ENCODE measurements at places on chromosomes 12 and 14.
A peak's percentile ranks its signal among the peaks of the same experiment; 100 is the strongest.

DNA sequence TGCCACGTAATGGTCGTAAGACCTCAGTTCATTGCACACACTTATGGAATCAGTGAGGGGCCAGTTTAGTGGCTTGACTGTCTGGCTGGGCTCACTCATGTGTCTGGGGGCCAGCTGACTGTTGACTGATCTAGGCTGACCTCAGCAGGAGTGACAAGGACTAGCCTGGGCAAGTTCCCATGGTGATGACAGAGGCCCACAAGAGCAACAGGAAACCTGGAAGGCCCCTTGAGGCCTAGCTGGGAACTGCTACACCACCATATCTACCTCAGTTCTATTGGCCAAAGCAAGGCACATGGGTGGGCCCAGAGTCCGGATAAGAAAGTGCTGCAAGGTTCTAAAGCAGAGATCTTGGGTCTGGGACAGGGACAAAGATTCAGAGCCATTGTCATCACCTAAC, 21.3 kb upstream of the RFLNA start:
- DNase-seq: no peak

DNA sequence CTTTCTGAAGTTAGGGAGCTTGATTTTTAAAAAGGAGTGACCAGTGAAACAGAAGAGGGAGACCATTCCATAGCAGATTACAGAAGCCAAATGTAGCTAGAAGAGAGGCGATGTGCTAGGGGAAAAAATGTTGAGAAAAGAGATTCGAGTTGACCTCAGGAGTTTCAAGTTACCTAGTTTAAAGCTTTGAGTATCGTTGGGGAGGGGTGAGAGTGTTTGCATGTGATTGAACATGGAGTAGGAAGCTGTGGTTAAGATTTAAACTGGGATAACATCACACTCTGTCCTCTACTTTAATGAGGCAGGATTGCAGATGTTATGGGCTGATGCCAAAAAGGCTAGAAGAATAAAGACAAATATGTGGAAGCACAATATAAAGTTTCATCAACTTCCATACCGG, 3.7 kb downstream of the LETMD1 start:
- DNase-seq: no peak

GRCh38 chr14:100538351-100539002, 48.7 kb downstream of the BEGAIN start:
- DNase-seq: no peak

GRCh38 chr12:70386771-70387170, 20.7 kb downstream of the KCNMB4 start:
- DNase-seq: no peak

- DNase-seq: no peak
Observed at GRCh38 chr12:13198241-13198640, 1.7 kb downstream of the EMP1 start.

GRCh38 chr12:20367583-20368113, 689 bp upstream of the PDE3A start:
- peak; percentile 17 for DNase-seq

DNA sequence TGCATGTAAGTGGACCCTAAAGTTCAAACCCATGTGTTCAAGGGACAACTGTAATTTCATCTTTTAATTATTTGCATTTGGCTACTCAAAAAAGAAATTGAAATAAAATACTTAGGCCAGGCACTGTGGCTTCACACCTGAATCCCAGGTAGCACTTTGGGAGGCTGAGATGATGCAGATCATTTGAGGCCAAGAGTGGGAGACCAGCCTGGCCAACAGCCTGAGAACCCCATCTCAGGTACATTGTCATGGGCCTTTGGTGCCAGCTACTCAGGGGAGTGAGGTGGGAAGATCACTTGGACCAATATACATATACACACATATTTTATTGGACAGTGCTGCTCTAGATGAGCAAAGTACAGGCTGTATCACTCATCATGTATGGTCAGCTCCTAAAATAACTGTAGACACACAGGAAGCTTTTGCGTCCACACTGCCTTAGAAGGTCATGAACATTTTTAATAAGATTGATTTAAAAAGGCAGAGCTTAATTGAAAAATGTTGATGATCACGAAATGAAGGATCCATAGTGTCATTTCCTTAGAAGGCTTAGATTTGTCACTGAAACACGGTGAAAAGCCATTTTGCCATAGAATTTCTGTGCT, 2.5 kb upstream of the ZCCHC8 start:
- DNase-seq: no peak

GRCh38 chr12:55996201-55996714, 818 bp upstream of the SUOX start:
- peak; percentile 71 for DNase-seq

- no peak for DNase-seq
Observed at GRCh38 chr14:53516261-53516774, 363.2 kb upstream of the DDHD1 start.

GRCh38 chr14:29717901-29718300, 209.7 kb downstream of the PRKD1 start:
- no peak for DNase-seq

GRCh38 chr14:28756269-28756883, 10.2 kb upstream of the FOXG1 start:
- no peak for DNase-seq

DNA sequence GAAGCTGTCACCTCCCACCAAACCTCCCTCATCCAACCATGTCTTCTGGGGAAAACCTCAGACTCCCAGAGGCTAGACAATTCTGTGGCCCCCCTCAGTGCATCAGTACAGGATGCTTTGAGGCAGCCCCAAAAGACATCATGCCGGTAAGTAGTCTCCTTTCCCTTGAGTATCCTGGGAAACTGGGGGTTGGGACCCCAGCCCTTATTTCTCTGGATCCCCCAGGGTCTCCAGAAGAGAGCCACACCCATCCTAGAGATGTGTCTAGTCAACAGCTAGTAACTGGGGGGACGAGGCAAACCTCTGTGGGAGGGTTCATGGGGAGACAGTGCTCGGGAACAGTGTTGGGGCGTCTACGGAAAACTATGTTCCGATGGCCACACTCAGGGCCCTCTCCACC, 974.2 kb upstream of the TMEM132C start:
- DNase-seq: no peak

DNA sequence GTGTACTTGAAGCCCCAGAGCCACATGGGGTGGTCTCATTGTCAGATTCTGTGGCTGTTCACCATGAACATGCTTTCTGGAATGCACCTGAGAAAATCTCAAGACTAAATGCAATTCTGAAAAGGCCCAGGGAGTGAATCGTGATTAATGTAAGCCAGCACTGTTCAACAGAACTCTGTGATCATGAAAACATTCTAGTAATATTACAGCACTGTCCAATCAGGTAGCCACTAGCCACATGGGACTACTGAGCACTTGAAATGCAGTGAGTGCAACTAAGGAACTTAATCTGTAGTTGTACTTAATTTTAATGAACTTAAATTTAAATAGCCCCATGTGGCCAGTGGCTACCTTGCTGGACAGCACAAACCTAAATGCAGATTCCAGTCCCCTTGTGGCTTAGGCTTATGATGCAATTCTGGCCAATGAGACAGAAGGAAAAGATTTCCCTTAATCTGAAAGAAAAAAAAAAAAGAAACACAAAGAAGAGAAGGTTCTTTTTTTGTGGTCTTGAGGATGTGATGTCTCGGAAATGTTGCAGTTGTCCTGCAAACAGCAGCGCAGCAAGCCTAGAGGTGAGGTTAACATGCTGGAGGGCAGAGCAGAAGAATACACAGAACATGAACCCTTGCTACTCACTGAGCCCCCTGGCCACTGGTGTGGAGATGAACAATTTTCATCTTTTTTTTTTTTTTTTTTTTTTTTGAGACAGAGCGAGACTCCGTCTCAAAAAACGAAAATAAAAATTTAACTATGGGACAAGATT, 48.2 kb downstream of the SPPL3 start:
- DNase-seq: no peak

DNA sequence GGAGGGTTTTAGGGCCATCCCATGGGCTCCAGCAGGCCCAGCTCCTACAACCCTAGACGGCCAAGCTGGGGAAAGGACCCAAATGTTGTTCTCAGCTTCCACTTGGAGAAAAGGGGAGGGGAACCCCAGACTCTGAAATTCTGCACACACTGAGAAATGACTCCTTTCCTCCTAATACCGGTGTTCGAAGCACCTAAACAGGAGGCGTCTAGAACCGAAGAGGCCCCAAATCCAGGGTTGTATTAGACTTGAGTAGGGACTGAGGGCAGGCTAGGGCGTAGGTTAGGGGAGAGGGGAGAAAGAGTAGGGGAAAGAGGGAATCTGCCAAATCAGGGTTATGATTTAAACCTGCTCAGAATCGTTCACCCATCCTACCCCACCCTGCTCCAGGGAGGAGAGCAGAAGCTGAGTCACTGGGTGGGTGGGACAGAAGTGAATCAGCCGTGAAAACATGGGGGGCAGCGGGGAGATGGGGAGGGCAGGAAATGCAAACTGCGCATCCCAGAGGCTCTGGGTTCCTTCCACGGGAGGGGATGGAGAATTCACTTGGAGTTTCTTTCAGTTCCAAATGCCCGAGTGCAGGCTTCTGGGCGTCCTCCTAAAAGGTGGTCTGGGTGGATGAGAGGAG, 1.0 kb downstream of the IGFBP6 start:
- no peak for DNase-seq

DNA sequence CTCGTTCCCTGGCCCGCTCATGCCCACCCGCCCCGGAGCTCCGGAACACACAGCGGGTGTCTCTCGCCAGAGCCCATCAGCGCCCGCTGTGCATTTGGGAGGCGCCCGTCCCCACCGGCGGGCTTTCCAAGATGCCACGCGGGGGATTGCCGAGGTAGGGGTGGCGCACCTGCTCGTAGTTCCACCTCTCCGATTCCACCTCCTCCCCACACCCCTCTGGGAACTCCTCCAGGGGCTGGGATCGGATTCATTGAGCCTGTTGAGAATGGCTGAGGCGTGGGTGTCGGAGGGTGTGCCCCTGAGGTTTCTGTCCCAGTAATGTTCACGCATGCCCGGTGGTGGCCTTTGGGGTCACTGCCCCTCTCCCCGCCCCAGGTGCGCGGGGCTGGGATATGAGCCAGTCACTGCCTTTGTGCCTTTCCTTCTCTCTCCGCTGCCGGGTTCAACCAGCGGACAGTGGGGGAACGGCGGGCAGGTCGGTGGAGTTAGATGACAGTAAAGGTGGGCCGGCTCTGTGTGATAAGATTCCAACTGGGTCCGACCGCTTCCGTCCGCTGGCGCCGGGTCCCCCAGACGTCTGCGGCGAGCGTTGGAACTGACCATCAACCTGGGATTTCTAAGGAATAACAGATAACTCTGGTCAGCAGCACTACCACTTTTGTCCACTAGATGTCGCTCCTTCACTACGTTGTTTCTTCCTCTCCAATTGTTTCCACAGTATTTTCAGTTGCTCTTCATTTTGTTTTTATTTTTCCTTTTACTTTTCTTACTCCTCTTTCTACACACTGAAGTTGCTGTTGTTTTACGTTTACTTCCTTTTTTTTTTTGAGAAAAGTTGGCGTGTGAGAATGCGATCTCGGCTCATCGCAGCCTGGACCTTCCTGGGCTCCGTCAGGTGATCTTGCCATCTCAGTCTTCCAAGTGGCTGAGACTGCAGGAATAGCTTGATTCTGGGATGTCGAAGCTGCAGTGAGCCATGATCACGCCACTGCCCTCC, 178.1 kb upstream of the ALG10B start:
- DNase-seq: peak; percentile 43

GRCh38 chr12:38664661-38665269, 240.6 kb downstream of the CPNE8 start:
- DNase-seq: no peak

Data from hippocampal formation (tissue), 2 donors.